ENCODE measurements at places on chromosomes 16 and 17.

GRCh38 chr16:62254847-62255246 is 218.6 kb upstream of the CDH8 start:
- DNase-seq, result no peak

DNA sequence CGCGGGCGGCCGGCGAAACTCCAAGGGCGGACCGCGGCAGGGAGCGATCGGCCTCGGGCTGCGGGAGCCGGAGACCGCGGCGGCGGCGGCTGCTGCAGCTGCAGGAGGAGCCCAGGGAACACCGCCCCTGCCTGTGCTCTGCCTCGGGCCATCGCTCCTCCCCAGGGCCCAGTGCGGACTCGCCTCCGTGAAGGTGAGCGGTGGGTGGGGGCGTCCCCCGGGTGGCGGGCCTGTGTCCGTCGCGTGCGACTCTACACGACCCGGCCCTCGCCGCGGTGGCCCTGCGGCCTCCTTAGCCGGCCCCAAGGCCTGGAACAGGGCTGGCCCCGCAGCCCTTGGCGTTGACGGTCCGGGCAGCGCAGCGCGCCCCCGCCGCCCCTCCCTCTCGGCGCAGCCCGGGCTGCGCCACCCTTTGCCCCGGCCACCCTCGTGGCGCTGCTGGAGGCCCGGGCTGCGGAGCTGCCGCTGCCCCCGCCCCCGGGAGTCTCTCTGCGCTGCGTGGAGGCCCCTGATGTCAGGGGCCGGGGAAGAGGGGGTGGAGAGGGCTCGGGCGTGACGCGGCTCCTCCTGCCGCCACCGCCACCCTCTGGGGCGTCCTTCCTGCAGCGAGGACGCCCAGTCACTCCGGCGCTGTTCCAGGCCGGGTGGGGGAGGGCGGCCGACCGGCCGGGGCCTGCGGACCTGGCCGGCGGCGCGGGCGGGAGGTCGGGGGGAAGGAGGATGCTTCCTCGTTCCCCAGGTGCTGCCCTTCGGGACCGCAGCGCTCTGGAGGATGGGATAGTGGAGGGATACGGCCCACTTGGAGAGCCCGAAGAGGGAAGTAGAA is 485 bp downstream of the DYNLL2 start:
- DNase-seq, result peak; percentile 50

- peak; percentile 53 for DNase-seq
Observed at GRCh38 chr16:28326881-28327610, 34.7 kb downstream of the SBK1 start.

GRCh38 chr17:45135978-45136791 is 698 bp downstream of the ACBD4 start:
- DNase-seq, result no peak

GRCh38 chr17:18332909-18333489 is 17.9 kb downstream of the SMCR8 start:
- DNase-seq, result no peak

- no peak for DNase-seq
Observed at GRCh38 chr17:6041246-6041645, 28.9 kb upstream of the WSCD1 start.
